Ovary (tissue), 10 donors: ENCODE measurements at places on chromosomes 12 and 14. TPM values are rescaled to one million over a fixed set of nuclear protein-coding genes. Genes with fewer than 3 reads are reported as not detected.

The HIP1R gene
- 10.3 TPM for total RNA-seq

The GNG2 gene
- 9.4 TPM for total RNA-seq

The KRT83 gene
- not detected for total RNA-seq

- no peak for DNase-seq
These were observed 15.9 kb downstream of the FAM181A start for GRCh38 chr14:93943052-93943451.

The TAS2R43 gene
- total RNA-seq: not detected

The NKX2-8 gene
- not detected for total RNA-seq

GRCh38 chr12:25417071-25417470 is 136.0 kb downstream of the LMNTD1 start:
- DNase-seq: no peak

The GPR132 gene
- total RNA-seq: 0.35 TPM

DNA sequence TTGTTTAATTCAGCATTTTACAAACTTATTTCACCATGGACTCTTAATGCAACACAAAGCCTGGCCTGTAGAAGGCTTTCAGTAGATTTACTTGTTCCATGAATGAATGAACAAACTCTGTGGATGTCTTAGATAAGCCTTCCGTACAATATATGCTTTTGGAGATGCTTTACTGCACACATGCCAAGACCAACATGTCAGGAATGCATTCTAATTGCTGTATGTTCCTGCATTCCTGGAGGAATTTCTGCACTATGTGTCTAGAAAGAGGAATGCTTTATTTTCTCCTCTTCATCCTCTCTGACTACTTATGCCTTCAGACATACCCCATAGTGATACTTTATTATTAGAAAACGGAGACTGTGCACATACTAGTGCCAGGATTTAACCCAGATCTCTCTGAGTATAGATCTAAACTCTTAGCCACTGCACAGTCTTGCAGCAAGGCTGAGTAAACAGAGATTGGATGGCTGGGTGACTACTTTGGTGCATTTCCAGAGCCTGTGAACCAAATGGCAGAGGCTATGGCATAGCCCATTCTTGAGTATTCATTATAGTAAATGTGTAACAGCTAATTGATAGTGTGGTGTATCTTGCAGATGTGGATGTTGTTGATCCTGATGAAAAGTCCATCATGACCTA is 108.2 kb downstream of the SYNE2 start:
- no peak for DNase-seq

- peak; percentile 15 for DNase-seq
These were observed 25.5 kb downstream of the DIO3 start for GRCh38 chr14:101586531-101587430.

The ACOT6 gene
- total RNA-seq: not detected

- no peak for DNase-seq
These were observed 183.3 kb downstream of the CCDC59 start for GRCh38 chr12:82174936-82175335.
